ENCODE measurements at places on chromosomes 4 and X.
A peak's percentile ranks its signal among the peaks of the same experiment; 100 is the strongest.

- DNase-seq, result no peak
These were observed 246.0 kb upstream of the HHIP start for GRCh38 chr4:144399927-144400326.

DNA sequence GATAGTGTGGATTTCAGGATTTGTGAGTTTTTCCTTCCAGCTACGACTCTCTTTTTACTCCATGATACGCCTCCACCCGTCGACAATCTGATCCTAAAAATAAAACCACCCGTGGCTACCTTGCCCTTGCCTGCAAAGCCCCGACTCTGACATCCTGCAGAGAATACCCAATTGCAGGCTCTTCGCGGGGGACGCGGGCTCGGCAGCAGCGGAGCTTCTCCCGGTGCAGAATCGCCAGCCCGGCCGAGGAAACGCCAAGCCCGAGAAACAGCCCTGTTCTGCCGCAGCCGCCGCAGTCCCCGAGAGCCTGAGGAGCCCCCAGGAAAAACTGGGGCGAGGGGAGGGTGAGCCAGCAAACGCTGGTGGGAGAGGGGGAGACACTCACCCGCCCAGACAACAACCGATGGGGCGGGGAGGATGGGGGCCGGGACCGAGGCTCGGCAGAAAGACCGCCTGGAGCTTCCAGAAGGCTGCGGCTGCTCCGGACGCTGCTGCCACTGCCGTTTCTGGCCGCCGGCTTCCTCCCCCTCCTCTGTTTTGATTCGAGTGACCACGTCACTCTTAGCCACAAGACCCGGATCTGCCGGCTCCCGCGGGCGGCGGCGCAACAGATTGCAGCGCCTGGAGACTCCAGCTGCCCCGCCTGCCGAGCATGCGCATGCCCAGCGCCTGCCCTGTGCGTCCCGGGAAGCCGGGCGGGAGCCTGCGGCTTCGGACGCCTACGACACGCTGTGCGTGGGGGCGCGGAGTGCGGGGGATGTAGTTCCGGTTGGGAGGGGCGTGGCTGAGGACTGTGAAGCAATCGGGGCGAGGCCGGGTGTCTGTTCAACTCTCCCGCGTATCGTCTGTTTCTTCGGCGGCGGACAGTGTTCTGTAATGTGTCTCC, at the start of gene SMIM14:
TSS of gene SMIM14 (minus strand) at position 512 of the 886 bp plus-strand sequence. CDS start 33,720 bp downstream, outside the sequence.
- peak; percentile 91 for DNase-seq

DNA sequence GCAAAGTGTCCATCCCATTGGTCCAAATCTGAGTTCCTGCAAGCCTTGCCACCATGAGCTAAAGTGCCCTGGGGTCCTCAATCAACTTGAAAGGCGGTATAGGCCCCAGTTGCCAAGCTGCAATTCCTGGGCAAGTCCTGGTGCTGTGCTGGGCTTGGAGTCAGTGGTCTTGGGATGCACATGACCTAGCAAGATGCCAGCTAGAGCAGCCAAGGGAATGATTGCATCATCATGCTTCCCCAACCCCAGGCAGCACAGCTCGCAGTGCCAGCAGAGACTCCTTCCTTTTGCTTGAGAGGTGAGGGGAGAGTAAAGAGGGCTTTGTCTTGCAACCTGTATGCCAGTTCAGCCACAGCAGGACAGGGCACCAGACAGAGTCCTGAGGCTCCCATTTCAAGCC, 50.5 kb downstream of the KCNIP4 start:
- DNase-seq, result no peak

GRCh38 chr4:187732524-187732923, 263.0 kb upstream of the ZFP42 start:
- DNase-seq, result no peak

DNA sequence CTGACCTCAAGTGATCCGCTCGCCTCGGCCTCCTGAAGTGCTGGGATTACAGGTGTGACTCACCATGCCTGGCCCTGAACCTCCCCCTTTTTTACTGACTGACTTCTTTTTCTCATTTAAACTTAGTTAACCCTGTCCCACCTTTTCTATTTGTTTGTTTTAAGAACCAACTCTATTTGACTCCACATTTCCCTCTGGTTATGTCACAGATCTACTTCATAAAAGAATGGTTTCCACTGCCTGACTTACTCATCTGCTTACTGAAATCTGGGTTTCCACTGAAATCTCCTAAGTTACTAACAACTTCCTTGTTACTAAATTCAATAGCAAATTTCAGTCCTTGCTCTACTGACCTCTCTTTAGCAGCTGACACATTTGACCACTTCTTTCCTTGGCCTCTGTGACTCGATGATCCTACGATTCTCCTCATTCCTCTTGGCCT, 28.0 kb upstream of the NSUN7 start:
- DNase-seq, result peak; percentile 28

DNA sequence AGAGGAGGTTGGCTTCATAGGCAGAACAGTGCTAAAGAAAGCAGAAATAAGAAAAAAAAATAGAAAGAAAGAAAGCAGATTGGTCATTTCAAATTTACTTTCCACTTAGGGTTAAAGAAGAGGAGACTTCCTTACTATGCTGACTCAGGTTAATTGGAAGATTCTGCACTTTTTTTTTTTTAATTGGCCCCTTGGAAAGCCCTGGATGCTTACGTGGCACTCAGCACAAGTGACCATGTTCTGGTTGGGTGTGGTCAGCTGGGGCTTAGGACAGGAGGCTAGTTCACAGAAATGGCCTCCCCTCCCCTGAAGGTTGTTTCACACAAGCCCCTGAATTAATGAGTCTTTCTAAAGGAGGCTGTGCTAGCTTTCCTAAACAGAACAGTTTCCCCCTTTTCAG, 14.5 kb downstream of the MAGEA9B start:
- no peak for DNase-seq

DNA sequence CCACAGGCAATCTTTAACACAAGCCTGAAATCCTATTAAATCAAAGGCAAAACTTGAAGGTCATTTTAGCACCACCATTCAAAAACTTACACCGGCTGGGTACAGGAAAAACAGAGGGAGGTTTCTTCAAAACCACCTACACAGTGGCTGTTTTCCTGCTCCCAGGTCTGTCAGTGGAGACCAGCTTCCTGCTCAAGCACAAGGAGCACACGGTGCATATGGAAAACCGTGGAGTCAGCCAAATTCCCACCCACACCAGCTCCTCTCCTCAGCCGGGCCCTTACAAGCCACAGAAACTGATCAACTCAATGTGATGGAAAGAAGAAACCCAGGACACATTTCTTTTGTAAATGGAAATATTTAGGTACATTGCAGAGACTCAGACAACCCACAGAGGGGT, 14.3 kb upstream of the FAM241A start:
- no peak for DNase-seq

DNA sequence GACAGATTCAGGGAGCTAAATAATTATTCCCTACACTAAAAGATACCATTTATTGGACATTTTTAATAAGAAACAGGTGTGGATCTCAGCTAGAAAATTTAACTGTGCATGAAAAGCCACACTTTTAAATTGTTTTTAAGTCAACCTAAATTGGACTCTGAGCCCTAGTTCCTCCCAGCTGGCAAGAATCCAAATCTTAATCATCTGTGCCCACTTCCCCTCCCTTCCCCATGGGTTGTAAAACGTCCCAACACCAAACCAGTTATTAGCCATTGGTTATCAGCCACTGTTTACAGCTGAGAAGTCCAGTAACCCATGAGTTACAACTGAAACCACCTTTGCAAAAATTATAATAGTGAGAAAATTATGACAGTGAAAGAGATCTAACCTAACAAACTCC, 125.6 kb upstream of the S100G start:
- no peak for DNase-seq

- no peak for DNase-seq
These were observed 121.0 kb upstream of the MYOZ2 start for GRCh38 chr4:119014658-119015057.

- no peak for DNase-seq
These were observed 45.0 kb upstream of the MAML3 start for GRCh38 chr4:140198942-140199341.

GRCh38 chr4:26124753-26125321, 196.0 kb upstream of the RBPJ start:
- DNase-seq, result no peak
